NCI-H2081 treated with DMSO at 0.1 percent for 48 hours (cell line): ENCODE measurements at places on chromosomes 13 and 19.

- DNase-seq: no peak
Measured at GRCh38 chr13:100951016-100951415, 276.4 kb upstream of the TMTC4 start.

GRCh38 chr19:27691991-27692390 lies 1521.0 kb downstream of the UQCRFS1 start:
- no peak for DNase-seq

GRCh38 chr13:76387566-76387965 lies 498.6 kb downstream of the KCTD12 start:
- no peak for DNase-seq

DNA sequence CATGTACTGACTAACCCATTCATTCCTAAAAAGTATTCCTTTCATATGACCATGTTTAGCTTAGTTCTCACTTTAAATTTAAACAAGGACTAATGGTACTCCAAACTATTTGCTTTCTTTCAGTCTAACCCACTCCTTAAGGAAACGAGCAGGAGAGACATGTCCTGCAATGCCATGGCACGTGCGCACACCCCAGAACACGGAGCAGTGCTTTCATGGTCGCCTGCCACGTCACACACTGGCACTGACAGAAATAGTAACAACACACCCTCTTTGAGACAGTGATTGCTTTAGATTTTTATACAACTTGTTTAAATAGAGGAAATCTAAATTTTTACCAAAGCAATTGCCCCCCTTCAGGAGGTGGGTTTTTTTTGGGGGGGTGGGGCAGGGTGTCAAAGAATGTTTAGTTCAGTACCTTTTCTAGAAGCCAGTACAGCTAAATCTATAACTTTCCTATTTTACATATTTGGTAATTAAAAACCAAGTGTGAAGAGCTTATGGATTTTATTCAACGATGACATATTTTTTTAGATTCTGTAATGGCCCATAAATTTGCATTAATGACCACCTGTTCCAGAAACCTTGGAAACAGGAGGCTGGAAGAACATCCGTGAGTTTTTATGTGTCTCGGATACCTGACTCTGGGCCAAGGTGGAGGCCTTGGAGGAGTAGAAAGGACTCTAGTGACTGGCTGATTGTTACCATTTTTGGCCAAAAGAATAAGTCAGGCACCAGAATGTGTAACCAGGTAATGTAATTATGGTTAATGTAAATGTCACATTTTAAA lies 247.1 kb downstream of the DCT start:
- no peak for DNase-seq

GRCh38 chr19:28521614-28522544 lies 691.1 kb downstream of the UQCRFS1 start:
- DNase-seq: no peak

DNA sequence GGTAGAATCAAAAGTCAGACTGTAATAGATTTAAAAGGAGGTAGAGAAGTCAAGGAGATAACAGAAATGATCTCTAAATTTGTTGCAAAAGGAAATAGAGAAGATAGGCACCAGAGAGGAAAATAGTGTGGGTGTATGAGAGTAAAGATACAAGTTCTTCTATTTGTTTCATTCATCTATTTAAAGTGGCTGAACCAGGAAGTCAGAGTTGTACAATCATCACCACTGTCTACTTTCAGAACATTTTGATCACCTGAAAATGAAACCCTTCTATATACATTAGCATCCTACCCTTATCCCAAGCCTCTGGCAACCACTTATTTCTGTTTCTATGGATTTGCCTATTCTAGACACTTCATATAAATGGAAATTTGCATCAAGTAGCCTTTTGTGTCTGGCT lies 36.7 kb downstream of the INTS6 start:
- no peak for DNase-seq

- DNase-seq: no peak
Measured at GRCh38 chr19:55611983-55612645, 6.7 kb downstream of the ZNF865 start.

DNA sequence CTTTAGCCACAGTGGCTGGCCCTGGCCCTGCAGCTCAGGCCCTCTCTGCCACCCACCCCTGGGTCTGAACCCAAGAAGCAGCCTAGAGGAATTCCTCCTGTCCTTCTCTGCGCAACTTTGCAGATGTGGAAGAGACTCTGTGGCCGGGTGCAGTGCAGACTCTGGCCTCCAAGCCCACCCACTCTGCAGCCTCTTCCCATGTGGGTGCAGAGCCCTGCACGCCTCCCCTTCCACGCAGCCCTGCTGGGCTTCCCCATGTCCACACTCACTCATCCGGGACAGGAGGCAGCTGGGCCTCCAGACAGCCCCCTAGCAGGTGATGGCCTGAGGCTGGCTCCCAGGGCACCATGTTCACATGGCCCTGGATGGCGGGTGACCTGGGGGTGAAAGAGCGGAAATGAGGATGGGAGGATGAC lies 2.5 kb downstream of the TEX29 start:
- DNase-seq: no peak

DNA sequence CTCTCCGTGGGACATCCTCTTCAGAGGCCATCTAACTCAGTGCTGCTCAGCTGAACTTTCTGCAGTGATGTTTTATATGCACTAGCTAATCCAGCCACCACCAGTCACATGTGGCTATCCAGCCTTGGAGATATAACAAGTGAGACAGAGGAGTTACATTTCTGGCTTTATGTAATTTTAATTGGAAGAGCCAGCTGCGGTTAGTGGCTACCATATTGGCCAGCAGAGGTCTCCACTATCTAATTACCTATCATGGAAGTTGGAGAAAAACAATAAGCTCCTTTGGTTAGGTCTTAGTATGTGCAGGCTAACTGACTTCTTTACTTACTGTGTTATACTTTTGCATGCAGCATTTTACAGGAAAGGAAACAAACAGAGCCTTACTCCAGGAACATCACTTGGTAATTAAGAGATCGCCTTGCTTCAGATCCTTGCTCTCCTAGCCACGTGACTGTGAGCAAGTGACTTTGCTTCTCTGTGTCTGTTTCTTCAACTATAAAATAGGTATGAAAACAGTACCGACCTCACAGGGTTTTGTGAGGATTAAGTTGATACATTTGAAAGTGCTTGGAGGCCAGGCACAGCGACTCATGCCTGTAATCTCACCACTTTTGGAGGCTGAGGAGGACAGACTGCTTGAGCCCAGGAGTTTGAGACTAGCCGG lies 1.6 kb upstream of the KLK10 start:
- DNase-seq: no peak

DNA sequence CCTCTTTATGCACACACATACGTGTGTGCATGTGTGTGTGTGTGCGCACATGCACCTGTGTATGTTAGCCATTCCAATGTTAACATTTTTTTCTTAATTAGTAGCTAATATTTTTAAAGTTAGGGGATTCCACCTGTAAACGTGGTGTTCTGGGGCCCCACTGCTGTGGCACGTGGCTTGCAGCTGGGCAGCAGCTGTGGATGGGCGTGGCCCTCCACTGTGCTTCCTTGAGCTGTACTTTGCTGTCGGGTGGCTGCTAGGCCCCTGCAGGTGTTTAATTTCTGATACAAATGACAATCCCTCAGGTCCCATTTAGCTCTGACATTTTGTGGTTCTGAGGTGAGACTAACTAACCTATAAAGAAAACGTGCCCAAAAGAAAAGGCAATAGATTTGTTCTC lies 58.9 kb upstream of the GJB6 start:
- no peak for DNase-seq

GRCh38 chr19:4007836-4008539 lies 452 bp downstream of the PIAS4 start:
- DNase-seq: no peak

DNA sequence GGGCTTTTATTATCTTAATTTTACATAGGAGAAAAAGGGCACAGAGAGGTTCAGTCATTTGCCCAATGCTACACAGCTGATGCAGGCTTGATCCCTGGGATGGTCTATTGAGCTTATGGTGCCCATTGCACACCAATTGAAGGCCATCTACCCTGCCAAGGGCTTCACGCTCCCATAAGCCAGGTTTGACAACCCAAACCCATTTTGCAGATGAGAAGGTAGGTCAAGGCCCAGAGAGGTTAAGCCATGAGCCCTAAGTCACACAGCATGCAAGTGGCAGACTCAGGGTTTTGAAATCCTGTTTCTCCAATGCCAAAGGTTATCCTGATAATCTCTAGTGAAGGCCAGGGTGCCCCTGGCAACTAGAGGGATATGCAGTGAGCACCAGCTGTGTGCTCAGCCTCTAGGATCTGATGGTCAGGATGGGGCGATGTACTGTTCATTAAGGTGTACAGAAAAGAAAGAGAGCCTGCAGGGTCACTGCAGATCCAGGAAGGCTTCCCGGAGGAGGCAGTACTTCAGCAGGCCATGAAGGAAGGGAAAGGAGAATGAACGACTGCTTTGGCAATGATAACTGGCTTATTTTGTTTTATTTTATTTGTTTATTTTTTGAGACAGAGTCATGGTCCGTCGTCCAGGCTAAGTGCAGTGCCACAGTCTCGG lies 8.1 kb downstream of the CREB3L3 start:
- no peak for DNase-seq

DNA sequence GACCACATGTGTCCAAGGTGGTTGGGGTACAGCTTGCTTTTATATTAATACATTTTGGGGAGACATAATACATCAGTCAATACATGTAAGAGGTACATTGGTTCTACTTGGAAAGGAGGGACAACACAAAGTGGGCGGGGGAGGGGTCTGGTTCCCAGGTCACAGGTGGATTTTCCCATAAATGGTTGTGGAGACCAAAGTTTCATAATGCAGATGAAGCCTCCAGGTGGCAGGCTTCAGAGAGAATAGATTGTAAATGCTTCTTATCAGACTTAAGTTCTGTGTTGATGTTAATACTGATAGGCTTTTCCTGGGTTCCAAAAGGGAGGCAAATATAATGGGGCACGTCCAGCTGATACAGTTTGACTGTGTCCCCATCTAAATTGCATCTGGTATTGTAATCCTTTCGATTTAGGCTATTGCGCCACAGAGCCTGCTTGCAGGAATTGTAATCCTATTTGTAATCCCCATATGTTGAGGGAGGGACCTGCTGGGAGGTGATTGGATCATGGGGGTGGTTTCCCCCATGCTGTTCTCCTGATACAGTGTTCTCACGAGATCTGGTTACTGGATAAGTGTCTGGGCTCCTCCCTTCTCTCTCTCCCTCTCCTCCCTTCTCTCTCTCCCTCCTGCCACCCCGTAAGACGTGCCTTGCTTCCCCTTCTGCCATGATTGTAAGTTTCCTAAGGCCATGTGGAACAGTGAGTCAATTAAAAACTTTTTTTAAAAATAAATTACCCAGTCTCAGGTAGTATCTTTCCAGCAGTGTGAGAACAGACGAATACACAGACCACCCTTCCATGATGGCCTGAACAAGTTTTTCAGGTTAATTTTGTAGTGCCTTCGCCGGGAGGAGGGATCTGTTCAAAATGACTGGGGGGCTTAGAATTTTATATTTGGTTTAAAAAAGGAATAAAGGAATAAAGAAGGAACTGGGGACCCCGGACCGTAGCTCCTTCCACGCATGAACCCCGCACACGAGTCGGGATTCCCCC lies 44.9 kb downstream of the ZNF823 start:
- DNase-seq: peak; percentile 9

- DNase-seq: no peak
Measured at GRCh38 chr19:50983625-50984292, at the start of gene KLK7. Gene KLK7, minus strand, starts transcription at chr19:50983917. Its CDS starts 1,518 bp downstream, at chr19:50982399.

DNA sequence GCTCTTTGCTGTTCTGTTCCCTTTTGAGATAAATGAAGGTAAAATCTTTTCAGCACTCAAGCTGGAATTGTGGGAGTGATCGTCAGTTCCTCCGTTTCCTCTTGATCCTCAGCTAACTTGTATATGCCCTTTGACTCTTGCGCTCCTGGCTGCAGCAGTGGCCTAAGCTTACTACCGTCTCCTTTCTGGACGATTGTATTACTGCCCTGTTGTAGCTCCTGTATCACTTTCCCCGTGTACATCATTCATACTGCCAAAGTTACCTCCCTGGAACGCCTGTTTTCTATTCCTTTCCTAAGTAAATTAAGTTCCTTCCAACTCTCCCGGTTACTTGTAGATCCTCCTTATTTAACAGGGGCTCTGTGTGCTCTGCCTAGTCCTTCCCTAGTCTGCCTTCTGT lies 36.9 kb downstream of the WASF3 start:
- DNase-seq: no peak

GRCh38 chr13:95679722-95680121 lies 2.8 kb downstream of the DNAJC3 start:
- no peak for DNase-seq

DNA sequence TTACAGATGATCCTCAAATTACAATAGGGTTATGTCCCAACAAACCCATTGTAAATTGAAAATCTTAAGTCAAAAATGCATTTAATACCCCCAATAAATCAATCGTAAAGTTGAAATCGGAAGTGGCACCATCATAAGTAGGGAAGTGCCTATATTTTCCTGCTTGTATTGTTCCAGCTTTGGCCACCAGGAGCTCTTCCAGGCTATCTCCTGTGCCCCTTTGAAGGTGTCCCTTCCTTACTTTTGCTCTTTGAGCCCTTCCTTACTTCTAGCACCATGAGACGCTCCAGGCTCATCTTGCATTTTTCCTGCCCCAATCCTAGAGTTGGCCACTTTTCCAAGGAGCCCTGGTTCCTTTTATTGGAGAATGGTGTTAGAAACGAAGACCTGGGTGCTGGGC lies 163.0 kb upstream of the TSC22D1 start:
- no peak for DNase-seq

DNA sequence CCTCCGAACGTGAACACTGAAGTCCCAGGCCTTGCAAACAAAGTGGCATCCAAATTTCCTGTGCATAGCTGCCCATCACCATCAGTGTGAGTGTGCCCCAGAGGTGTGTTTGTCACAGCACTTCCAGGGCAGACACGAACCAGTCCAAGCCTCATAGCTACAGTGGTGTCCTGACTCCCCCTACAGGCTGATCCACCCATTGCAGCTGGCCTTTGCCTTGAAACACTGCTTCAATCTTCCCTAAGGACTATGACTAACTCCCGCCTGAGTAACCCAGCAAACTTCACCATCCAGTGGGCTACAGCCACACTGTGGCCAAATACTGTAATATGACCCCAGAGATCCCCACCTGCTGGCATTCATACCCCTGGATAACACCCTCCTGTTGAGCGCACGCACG lies 3.9 kb downstream of the ZNF266 start:
- DNase-seq: no peak

DNA sequence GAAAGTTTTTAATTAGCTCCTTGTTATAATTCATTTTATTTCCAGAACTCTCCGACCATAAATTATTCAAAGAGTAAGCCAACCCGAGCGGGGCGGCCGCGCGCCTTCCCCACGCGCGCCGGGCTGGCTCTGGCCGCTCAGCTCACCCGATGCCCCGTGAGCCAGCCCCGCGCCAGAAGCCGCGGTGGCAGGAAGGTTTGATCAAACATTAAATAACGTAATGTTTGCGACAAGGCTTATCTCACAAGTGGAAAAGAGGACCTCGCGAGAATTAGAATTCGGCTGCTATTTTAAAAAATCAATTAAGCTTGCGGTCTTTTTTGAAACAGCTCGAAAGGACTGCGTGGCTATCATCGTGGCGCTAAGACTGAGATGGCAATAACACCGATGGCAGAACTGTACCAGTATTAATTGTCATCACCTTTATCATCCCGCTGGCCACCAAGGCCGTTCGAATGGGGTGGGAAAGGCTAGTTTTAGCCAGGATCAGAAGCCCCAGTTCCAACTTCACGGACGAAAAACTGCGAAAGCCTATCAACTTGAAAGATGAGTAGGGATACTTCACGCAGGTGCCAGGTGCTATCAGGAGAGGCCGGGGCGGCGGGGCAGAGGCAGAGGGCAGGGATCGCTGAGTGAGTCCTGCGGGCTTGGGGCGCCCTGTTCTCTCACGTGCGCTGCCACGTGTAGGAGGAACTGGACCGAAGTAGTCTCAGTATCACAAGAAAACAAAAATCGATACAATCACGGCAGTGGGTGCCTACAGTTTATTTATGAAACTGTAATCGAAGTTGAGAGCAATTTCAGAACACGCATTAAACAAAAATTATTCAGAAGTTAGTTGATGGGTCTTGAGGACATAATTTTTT lies 6.4 kb downstream of the POU4F1 start:
- DNase-seq: no peak
